ENCODE measurements at places on chromosomes 16 and 17. TPM values are rescaled to one million over a fixed set of nuclear protein-coding genes. Genes with fewer than 3 reads are reported as not detected.

- no peak for DNase-seq
These were observed 6.1 kb upstream of the EIF1 start for GRCh38 chr17:41682631-41683030.

DNA sequence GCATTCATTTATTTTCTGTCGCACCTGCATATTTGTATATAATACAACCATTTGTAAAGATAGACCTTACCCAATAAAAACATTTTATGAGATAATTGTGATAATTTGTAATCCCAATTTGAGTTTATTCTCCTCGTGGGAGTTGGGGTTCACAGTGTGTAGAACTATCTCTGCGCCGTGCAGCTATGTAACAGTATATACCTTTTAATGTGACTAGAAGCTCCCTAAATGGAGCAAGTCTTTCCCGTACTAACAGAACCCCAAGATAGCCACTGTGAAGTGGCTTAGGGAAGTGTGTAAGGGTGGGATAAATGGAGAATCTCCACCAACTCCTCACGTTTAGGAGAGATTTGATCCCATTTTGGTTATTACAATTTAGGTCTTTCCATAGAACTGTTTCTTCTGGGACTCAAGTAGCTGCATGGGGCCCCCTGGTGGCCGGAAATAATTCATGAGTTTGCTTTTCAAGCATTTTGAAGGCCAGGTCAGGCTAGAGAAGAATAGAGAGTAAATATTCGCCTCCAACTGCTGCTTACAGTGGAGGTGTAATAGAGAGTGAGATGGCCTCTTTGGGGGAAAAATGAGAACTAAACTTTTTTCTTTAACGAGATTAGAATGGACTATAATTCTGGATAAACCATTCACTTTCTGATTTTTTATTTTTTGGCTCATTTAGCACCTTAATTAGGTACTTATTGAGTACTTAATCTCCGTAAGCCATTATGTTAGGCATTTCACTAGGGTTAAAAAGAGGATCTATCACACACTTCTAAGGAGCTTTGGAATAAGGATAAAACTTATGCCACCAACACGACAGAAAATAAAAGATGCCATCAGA is 4.5 kb downstream of the TMEM100 start:
- peak; percentile 63 for DNase-seq

DNA sequence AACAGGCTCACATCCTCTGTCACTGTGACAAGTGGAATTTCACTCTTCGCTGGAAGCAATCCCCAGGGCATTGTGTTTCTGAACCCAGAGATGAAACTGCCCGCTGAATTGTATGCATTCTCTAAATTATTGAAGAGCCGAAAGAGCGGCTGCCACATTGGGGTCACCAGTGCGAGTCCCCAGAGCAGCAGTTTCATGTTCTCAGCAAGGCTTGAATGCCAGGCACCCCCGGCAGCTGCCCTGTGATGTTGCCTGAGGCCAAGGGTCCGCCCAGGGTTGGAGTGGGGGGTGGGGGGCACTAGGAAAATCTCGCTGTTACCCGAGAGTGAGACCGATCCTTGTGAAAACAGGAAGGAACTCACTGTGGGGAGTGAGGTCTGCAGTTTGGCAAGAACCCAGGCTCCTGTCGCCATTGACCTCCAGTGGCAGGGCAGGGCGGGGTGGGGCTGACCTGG is 20.7 kb upstream of the BCAR1 start:
- DNase-seq, result no peak

DNA sequence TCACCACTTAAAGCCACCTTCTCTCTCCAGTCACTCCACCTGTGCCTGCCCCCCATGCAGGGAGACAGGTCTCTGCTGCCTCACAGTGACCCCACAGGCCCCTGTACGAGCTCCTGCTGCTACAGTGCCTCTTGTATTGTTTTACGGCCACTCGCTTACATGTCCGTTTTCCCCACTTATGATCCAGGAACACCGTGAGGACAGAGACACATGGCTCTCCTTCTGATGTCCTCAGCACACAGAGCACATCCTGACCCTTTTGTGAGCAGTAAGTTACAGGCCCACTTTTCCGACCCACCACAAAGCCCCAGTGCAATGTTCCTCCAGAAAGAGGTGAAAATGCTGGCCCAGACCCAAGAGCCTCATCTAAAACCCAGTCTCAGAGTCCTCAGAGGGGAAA is 84.8 kb upstream of the GNAO1 start:
- no peak for DNase-seq

DNA sequence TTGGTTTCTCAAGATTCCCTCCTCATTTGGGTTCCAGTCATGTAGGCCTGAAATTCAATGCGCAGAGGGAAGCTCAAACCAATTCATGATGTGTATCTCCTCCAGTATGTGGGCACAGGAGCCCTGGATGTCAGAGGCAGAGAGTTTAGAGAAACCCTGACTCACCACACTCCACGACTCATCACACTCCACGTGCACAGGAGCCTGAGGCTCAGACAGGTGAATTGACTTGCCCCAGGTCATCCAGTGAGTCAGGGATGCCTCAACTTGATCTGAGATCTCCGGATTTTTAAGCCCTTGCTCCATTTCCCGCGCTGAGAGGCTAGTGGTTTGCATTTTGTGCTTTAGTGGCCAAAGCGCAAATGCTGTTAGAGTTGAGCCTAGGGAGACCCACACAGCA is 183.9 kb downstream of the HAPSTR1 start:
- DNase-seq, result no peak

DNA sequence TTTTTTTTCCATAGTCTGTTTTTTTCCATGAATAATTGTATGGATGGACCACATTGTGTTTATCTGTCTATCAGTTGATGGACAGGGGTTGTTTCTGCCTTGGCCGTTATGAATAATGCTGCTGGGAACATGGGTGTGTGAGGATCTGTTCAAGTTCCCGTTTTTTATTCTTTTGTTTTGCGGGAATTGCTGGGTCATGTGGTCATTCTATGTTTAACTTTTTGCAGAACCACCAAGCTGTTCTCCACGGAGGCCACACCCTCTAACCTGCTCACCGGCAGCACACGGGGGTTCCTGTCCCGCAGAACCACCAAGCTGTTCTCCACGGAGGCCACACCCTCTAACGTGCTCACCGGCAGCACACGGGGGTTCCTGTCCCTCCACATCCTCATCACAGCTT is 5.9 kb upstream of the MSLN start:
- no peak for DNase-seq

DNA sequence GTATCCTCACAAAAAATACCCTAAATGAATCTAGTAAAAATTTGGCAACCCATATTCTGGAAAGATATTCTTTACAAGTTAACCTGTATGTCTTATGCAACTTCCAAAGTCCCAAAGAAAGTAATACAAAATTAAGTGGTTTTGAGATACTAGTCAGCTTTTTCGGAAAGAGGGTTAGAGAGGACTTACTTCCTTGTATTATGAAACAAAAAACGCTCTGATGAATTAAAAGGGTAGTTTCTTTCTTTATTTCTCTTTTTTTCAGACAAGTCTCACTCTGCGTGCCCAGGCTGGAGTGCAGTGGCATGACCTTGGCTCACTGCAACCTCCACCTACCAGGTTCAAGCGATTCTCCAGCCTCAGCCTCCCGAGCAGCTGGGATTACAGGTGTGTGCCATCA is 51.6 kb downstream of the KANSL1 start:
- no peak for DNase-seq

- no peak for DNase-seq
These were observed 2.1 kb downstream of the MED13 start for GRCh38 chr17:62062944-62063343.

- DNase-seq, result peak; percentile 81
These were observed 127.7 kb downstream of the XYLT1 start for GRCh38 chr16:17343028-17343427.

DNA sequence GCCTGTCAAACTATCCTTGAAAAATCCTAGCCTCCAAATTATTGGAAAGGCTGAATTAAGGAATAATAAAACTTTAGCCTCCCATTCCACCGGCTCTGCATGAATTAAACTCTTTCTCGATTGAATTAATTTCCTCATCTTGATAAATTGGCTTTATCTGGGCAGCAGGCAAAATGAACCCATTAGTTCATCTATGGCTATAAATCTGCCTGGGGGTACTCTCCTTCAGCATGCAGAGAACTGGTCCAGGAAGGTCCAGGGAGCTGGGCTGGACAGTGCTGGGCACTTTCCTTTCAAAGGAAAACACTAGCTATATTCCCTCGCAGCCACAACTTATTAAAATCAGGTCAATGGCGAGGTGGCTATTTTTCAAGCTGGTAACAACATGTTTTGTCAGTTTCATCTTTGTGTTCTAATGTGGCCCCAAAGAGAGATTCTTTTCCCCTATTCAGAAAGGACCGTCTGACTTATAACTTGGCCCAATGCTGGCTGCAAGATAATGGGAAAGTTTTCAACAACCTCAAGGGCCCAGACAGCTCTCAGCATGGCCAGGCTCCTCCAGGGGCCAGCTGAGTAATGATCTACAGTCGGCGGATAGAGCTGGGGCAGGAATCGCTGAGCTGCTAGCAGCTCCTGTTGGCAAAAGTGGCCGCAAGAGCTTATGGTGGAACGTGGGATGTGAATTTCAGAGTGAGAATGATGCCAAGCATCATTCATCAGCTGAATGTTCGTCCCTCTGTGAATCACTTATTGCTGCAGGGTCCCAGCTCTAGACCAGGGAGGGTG is 326.9 kb downstream of the SLC39A11 start:
- no peak for DNase-seq

DNA sequence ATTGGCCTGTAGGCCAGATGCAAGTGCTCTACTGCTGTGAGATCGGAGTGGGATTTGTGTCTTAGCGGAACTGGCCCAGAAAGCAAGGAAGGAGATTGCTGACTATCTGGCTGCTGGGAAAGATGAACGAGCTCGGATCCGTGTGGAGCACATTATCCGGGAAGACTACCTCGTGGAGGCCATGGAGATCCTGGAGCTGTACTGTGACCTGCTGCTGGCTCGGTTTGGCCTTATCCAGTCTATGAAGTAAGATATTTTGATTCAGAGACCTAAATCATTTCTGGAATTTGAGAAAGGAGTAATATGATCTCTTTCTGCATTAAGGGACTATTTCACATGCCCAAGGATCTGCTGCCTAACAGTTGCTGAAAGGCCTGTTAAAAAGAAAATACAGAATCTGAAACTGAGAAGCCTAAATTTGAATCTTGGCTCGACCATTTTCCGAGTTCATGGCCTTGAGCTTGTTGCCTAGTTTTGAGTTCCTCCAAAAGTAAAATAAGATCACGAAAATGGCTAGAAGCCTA is 21.1 kb downstream of the IST1 start:
- no peak for DNase-seq

DNA sequence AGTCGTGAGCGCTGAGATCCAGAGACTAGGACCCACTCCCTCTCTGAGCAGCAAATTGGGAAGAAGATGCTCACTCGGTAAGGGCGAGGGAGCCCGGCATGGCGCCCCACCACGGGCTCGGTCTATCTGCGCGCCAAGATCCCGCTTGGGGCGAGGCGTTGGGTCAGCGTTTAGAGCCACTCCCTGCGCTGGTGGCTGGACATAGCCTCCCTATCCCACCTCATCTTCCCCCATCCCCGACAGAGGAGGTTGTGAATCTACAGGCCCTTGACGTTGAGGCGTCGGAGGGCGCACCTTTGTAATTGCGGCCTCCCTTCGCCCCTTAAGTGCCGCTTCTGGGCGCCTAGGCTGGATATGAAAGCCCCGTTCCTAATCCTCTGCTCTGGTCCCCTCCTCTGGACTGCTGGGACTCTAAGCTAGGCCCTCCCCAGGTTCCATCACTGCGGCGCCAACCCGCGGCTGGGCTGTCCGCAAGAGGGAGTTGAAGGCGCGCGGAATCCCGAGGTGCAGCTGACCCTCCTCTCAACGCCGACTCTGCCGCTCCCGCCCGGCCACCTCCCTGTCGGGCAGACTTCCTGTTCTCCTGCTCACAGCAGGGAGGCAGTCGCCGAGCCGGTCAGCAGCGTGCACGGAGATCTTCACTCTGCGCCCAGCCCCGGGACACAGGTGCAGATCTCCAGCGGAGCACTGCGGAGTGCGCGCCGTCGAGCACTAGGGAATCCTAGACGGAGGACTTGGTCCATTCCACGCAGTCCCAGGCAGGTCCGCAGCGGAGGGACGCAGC is 16.1 kb upstream of the HOXB9 start:
- no peak for DNase-seq

- no peak for DNase-seq
These were observed 42.3 kb downstream of the ABCC12 start for GRCh38 chr16:48113471-48113870.

- no peak for DNase-seq
These were observed 119.5 kb downstream of the IRF8 start for GRCh38 chr16:86018487-86018886.

DNA sequence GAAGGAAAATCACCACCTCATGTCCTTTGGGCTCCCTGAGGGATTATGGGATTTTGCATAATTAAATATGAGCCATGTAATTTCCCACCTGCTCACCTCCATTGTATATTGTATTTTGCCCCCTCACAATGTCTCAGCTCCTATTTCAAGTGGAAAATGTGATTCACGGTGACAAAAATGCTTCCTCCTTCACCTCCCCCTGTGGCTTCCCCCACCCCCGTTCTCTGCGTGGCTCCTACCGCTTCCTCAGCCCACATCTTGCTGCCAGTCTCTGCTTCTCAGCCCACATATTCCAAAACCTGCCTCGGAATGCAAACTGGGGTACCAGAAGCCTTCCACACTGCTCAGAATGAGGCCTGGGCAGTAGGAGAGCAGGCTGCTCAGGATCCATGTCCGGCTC is 394.5 kb upstream of the C16orf82 start:
- DNase-seq, result no peak

- no peak for DNase-seq
These were observed 151.2 kb downstream of the IRX5 start for GRCh38 chr16:55081622-55082590.

- DNase-seq, result no peak
These were observed 330.3 kb downstream of the SEC14L1 start for GRCh38 chr17:77470800-77471733.

GRCh38 chr17:39306509-39307212 is 80.9 kb upstream of the STAC2 start:
- no peak for DNase-seq

- DNase-seq, result no peak
These were observed 52.1 kb upstream of the CACNG5 start for GRCh38 chr17:66782851-66783250.

DNA sequence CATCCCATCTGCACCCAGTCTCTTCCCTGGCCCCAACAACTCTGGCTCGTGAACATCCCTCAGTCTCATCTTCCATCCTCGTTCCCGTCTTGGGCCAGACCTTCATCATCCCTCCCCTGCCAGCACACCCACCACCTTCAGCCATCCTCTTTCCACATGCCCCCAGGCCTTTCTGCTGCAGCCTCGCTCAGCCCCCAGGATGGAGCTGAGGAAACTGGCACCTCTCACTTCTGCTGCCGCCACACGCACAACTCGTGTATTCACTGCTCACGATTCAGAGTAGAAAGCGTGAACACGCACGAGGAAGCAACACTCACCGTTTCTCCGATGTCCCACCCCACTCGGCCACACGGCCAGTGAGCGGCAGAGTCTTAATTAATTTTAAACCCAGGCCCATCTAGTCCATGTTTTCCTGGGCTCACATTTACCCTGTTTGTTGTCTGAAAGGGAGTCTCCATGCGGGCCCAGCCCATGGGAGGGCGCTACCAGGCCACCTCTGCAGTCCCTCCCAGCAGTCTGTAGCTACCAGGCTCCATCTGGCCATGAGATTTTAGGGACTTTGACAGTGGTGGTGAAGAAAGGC is 12.5 kb downstream of the C16orf90 start:
- no peak for DNase-seq

OR3A2 gene
- total RNA-seq, result not detected

LRRC37A gene
- total RNA-seq, result 2.2 TPM

IL34 gene
- not detected for total RNA-seq

SPNS2 gene
- total RNA-seq, result not detected

SPATA32 gene
- 0.62 TPM for total RNA-seq

MPO gene
- total RNA-seq, result not detected

Data from natural killer cell treated with Interleukin-12 subunit alpha and Interleukin-12 subunit beta and Interleukin-15 and Interleukin-18, amount 100 ng/mL, for 72 hours (primary cell).